Right cardiac atrium (tissue), 5 donors: ENCODE measurements at places on chromosomes 12 and 14. TPM values are rescaled to one million over a fixed set of nuclear protein-coding genes. Genes with fewer than 3 reads are reported as not detected.
A peak's percentile ranks its signal among the peaks of the same experiment; 100 is the strongest.

DNA sequence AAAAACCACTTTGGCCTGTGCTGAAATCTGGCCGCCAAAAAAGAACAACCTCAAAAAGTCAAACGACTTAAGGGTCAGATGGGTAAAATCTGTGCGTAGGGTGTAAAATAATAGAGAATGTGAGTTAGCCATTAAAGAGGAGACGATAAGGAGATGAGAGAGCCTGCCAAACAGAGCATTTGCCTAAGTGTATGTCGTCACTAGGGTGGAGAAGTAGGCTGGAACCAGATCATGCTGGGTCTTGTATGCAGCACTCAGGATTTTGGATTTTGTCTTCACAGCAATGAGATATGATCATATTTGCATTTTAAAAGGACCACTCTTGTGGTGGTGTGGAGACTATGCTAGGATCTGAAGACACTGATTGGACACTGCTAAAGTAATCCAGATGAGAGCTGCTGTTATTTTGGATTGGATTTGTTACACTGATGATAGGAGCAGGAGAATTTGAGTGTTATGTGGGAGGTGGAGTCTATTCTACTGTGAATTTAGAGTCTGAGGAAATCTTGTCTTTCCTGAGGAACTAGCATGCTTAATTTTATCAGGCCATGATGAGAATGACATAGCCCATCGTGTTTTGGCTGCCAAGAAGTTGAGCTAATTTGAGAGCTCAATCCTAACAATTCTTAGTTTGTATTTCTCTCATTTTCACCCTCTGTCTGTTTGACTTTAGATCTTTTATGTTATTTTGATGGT lies 24.8 kb upstream of the DBX2 start:
- no peak for DNase-seq

DNA sequence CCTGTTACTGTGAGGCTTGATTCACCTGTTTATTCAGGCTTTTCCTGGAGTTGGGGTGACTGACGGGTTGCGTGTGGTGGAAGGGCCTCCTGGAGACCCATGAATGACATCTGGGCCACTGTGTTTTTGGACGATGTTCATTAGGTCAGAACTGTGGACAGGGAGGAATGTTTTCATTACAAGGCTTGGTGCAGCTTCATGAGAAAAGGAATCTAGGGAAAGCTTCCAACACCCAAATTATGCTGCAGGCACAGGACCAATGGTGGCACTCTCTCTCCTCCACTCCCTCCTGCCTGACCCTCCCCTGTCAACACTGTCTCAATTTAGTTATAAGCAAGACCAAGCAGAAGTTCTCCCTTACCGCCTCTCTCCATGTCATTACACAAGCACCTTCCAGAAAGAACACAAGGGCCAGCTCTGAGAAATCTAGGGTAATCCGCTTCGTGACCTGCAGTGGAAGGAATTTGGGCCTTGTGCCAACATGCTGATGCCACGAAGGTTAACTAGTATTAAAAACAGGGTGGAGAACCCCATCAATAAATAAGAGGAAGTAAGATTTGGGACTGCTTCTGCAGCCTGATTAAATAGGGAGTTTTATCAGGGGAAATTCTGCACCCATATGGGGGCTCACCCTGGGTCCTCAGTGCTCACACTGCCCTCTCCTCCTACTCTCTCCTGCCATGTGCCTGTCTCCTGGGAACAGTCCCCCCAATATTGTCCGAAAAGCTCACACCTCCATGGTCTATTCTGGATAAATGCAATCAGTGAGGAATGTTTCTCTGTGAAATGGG lies 200.3 kb downstream of the KTN1 start:
- peak; percentile 81 for DNase-seq

Gene SAV1
- 20.3 TPM for polyA plus RNA-seq

GRCh38 chr12:96447256-96447655 lies 42.1 kb upstream of the CFAP54 start:
- DNase-seq, result no peak

Gene PPM1H
- polyA plus RNA-seq, result 1.0 TPM

DNA sequence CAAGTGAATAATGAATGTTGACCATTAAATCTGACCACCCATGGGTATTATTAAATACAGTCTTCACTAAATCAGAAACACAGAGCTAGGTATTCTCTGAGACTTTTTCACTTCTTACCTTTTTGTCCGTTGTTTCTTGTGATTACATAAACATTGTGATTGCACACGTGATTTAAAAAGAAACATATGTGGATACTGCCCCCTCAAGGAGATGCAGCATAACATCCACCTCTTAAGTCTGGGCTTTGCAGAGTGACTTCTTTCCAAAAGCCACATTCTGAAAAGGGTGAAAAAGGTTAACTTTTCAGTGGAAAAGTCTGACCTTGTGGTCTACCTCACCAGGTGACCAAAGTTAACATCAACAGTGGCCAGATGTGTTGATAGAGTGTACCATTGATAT lies 185.5 kb upstream of the FAR2 start:
- DNase-seq, result no peak
